ENCODE measurements at places on chromosomes 2 and 18.

GRCh38 chr2:101597347-101597944 lies 100.1 kb upstream of the MAP4K4 start:
- no peak for DNase-seq

- peak; percentile 25 for DNase-seq
Observed at GRCh38 chr18:45110577-45111501, 430.2 kb downstream of the SETBP1 start.

DNA sequence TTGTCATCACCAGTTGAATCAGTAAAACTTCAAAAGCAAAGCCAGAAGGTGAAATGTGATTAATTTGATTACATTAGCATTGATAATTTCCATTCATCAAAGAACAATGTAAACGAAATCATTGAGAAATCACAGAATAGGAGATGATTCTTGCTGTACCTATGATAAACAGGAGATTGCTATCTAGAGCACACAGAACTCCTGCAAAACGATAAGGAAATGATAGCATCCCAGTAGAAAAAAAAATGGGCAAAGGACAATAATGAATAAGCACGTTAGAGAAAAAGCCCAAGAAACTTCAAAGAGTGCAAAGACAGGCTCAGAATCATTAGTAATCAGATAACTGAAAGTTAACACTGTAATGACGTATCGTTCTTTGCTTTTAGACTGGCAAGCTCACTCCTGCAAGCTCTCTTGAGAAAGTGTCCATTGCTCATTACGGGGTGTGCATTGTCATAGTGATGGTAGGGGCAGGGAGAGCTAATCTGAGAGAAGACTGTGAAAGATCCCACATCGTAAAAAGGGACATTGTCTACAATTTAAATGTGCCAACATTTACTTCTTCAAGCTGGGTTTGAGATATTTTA lies 143.6 kb downstream of the SPP2 start:
- DNase-seq, result no peak

- DNase-seq, result peak; percentile 69
Observed at GRCh38 chr2:108858894-108859293, 72.3 kb downstream of the CCDC138 start.

DNA sequence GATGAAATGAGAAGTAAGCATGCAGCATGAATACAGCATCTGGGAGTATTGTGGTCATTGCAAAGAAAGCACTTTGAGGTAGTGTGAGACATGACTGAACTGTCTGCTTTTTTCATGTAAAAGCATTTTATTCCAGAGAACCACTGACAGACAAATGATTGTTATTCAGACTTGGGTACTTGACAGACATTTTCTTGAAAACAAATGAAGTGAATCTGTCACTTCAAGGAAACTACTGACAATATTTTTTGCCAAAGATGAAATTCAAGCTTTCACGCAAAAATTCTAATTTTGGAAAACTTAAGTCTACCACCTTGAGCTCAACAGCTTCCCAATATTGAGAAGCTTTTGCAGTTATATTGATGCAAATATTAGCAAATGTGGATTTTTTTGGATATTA lies 255.7 kb downstream of the ARL6IP6 start:
- DNase-seq, result no peak

GRCh38 chr2:9769171-9770005 lies 73.9 kb upstream of the TAF1B start:
- no peak for DNase-seq

GRCh38 chr2:141595316-141595920 lies 535.4 kb downstream of the LRP1B start:
- DNase-seq, result no peak

DNA sequence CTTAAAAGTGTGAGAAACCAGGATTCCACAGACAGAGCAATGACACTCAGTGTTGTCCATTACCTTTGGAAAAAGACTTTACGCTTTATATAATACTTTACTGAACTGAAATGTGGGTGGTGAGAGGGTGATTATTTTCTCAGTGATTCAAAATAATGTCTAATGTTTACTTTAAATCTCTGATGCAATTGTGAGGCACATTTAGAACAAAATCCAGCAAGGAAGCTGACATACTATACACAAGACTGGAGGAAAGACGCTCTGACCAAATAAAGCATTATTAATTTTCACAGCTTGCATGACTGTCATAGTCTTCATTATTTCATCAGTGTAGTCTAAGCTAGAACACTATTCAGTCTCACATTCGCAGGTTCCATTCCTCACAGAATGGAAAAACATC lies 34.1 kb upstream of the STAT1 start:
- peak; percentile 31 for DNase-seq

GRCh38 chr2:230873661-230874401 lies 9.1 kb downstream of the ITM2C start:
- no peak for DNase-seq

- DNase-seq, result no peak
Observed at GRCh38 chr2:230925879-230926765, 1.1 kb upstream of the GPR55 start.

- no peak for DNase-seq
Observed at GRCh38 chr2:114032705-114033104, 142.8 kb downstream of the ACTR3 start.

GRCh38 chr2:109479804-109480203 lies 134.0 kb downstream of the SEPTIN10 start:
- no peak for DNase-seq

DNA sequence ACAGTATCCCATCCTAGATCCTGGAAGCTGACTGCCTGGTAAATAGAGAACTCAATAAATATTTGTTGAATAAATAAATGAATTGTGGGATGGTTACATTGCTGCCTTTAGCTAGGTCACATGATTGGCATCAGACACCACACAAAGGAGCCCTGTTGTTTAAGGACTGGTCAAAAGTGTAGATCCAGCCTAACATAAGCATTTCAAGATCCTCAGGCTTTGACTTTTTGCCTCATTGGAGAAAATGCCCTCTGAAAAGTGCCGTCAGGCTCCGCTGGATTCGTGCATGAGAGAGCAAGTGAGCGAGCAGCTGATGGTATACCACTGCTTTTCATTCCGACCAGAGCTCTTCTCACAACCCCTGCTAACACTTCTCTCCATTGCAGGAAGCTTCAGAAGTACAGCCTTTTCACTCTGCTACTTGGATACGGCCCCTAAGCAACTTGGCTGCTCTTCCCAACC lies 1.3 kb upstream of the ZNF24 start:
- no peak for DNase-seq
